ENCODE measurements at places on chromosomes 2 and 18.

DNA sequence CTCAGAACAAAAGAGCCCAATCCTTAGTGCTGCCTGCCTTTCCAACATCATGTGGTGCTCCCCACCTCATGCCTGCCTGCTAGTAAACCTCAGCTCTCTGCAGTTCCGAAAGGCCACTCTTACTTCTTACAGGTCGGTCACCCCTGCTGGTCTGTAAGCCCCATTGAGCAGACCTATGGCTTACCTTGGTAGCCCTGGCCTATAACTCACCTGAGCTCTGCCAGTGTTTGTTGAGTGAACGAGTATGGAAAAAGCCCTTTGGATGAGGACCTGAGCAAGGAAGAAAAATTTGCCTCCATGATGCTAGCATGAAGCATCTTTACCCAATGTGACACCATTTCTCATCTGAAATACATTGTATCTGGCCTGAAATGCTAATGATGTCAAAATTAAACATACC lies 83.3 kb downstream of the LIPG start:
- no peak for DNase-seq

DNA sequence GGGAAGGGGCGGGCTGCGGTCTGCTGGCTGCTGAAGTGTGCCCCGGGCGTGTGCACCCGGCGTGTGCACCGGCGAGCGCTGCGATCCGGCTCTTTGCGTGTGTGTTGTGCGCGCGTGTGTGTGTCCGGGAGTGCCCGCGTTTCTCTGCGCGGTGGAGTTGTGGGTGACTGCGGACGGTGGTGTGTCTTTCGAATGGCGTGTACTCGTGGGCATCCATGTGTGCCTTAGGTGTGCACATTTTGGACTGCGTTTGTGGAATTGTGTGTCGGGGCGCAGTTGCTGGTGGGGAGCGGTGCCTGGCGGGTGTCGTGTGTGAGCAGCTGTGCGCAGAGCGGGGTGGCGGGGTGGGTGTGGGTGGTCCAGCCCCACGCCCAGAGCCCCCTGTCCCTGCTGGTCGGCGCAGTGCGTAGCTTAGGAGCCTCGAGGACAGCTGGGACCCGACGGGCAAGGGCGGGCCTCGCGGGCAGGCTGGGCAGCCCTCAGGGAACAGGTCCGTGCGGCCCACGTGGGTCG lies 533 bp downstream of the HPCAL1 start:
- no peak for DNase-seq

GRCh38 chr2:190111166-190111565 lies 48.6 kb upstream of the MSTN start:
- DNase-seq, result no peak

GRCh38 chr2:54496920-54497319 lies 40.8 kb downstream of the SPTBN1 start:
- no peak for DNase-seq

GRCh38 chr2:215361876-215362561 lies 50.2 kb downstream of the ATIC start:
- DNase-seq, result no peak

- DNase-seq, result no peak
These were observed 49.2 kb upstream of the KCNG2 start for GRCh38 chr18:79748321-79749180.

- DNase-seq, result peak; percentile 54
These were observed 68.0 kb downstream of the RBMS1 start for GRCh38 chr2:160425434-160426151.
